ENCODE measurements at places on chromosomes 5 and 9.
A peak's percentile ranks its signal among the peaks of the same experiment; 100 is the strongest.

DNA sequence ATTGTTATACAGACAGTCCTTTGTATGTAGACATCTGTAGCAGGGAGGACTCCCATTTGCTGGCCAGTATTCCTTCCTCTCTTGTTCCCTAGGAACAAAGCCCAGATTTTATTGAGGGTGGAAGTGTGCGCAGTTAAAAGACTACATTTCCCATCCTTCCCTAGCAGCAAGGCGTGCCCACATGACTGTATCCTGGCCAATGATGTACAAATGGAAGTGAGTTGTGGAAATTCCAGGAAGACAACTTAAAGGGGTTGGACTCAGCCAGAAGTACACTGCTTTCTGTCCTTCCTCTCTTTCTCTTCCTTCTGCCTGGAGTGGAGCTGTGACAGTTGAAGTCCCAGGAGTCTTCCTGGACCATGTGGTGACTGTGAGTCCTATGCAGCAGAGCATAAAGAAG is 89.0 kb downstream of the HRH2 start:
- peak; percentile 63 for DNase-seq

DNA sequence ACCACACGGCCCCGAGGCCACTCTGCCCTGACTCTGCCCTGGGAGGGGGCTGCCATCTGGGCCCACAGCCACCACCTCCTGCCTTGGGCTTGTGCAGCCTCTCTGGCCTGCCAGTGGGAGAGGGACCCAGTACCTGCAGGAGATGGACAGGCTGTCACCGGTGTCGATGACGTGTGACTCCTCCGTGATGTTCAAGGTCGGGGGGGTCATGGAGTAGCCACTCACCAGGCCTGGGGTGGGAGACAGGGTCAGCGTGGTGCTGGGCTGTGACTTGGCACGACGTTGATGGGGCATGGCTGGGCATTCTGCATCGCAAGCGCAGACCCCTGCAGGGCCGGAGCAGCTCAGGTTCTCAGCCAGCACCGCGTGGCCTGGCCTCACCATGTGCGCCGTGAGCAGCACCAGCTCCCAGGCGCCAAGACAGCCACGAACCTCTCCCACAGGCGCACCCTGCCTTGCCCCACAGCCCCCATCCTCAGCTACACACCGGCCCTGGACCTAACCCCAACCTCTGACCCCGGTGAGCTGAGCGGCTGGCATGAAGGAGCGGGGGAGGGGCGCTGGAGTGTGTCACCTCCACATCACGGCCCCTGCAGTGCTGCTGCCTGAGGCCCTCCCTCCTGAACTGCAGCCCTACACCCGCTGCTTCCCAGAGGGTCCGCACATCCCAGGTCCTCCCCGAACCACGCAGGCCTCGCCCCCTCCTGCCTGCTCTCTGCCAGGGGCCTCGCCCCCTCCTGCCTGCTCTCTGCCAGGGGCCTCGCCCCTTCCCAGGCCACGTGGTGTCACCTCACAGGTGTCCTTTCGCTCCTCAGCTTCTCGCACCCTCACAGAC is 17.6 kb downstream of the FLT4 start:
- no peak for DNase-seq

GRCh38 chr5:158947846-158948245 is 151.9 kb downstream of the EBF1 start:
- no peak for DNase-seq

GRCh38 chr5:142753116-142753631 is 17.0 kb upstream of the ARHGAP26 start:
- no peak for DNase-seq

DNA sequence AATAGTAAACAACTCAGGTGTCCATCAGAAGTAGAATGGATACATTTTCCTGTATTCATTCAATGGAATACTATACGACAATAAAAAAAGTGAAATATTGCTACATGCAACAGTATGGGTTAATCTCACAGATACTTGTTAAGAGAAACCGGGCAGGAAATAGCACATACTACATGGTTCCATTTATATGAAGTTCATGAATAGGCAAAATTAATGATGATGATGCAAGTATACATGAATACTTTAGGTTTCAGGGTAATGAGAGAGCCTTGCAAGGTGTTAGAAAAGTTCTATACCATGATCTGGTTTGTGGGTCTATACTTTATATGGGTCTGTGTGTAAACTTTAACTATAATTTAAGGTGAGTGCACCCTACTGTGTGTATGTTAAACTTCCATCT is 390.4 kb downstream of the ADGRV1 start:
- no peak for DNase-seq

- DNase-seq: no peak
Observed at GRCh38 chr5:120546922-120547321, 82.8 kb downstream of the PRR16 start.

DNA sequence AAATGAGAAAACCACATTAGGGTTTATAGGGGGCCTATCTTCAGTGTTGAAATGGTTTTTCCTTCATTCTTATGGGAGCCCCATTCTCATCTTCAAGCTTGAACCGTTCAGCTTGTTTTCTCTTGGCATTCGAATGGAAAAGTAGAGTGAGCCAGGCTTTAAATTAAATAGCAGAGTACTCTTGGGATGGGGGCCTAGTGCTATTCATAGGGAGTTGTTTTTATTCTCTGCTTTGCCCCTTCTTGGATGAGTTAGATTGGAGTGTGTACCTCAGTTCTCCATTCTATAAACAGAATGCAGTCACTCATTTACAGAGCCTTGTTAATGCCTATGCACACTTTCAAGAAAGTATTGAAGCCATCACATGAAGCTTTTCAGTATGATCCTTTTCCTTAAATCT is 127.9 kb downstream of the FAM170A start:
- DNase-seq: no peak

GRCh38 chr5:151156507-151157420 is 815 bp downstream of the ANXA6 start:
- DNase-seq: peak; percentile 70

DNA sequence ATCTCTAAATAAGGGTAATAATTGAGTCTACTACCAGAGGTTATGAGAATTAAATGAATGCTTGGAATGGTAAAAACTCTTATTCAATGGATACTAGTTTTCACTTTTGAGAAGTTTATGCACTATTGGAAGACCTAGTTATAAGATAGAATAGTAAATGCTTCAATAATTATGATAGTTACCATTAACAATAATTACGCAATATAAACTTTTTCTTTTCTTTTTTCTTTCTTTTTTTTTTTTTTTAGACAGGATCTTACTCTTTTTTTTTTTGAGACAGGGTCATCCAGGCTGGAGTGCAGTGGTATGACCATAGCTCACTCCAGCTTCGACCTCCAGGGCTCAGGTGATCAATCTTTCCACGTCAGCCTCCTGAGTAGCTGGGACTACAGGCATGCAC is 6.7 kb downstream of the ALDOB start:
- DNase-seq: no peak

GRCh38 chr5:39506211-39506610 is 81.4 kb upstream of the DAB2 start:
- no peak for DNase-seq

DNA sequence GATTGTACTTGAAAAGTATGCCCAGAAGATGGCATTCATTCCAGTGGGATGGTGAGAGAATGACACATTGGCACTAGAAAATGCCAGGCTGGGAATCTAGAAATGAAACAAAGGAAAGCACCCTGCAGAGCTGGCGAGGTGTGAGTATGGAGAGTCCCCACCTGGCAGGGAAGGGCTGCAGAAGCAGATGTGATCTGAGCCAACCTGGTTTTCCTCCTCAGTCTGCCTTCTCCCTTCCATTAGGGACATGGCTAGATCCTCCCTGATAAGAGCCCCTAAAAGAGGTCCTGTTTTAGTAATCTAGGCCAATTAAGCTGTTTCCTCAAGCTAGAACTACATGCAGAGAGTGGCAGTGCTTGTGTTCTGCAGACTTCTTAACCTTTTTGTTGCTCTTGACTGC is 24.7 kb upstream of the TNFSF15 start:
- DNase-seq: no peak

GRCh38 chr5:943201-943917 is 50.7 kb downstream of the TRIP13 start:
- no peak for DNase-seq

- DNase-seq: no peak
Observed at GRCh38 chr9:120941046-120941770, 14.6 kb upstream of the TRAF1 start.

DNA sequence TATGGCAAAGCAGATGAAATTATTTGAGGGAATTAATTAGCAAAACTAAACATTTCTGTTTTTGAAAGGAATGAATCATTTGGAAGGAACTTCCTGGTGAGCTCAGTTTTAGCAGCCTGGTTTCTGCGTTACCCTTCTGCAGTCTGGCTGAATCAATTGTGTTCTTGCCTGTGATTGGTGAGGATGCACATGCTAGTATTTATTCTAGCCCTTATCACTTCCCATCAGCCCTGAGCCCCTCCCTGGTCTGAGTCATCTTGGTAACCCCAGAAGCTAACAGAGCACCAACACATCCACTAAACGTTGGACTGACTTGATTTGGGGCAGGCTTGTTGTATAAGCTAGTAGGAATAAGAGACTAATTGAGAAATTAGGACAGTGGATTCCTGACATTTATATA is 6.6 kb downstream of the TJP2 start:
- no peak for DNase-seq

DNA sequence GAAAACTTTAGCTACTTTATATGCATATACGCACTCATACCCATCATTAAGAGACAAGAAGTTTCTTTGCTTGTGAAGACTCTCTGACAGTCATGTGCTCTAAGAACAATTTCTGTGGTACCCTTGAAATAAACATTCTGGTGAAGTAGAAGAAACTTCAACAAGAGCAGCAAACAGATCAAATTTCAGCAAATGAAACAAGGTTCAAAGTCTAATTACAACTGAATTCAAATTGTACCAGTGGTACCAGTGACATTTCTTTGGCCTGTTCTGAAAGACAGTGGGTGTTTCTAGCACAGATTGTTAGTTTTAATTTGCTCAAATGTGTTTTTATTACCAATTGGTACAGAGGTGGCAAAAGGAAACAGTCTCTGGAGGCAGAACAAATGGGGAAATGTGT is 391.0 kb downstream of the CHSY3 start:
- DNase-seq: no peak

DNA sequence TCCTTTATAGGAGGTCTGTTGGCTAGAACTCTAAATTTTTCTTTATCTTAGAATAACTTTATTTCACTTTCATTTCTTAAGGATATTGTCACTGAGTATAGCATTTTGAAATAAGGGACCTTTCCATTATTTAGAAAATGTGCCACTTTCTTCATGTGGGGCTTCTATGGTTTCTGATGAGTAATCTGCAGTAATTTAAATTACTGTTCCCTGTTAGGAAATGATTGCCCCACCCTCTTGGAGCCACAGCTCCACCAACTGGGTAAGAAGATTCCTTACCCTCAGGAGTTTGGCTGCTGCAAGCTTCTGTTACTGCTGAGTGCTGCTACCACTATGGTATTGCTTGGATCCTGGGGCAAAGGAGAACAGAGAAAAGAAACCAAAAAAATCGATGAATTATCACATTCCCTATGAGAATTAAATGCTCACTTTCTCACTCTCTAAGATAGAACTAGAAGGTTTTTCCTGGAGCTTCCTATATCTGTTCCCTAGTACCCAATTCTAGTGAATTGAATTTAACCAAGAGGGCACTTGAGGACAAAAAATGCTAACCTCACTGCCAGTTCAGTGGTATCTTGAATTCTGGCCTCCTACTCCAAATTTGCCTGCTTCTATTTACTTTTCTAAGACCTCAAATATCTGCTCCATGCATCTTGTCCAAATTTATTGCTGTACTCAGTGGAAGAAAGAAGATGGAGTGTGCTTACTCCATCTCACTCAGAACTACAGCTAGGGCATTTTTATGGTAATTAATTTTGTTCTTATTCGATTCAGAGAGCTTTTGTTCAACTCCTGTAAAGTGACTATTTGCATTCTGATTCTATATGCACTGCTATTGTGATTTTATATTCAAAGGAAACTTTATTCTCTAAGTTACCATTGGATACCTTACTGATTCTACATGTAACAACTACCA is 2111.3 kb downstream of the MAT2B start:
- DNase-seq: no peak

GRCh38 chr9:94768766-94769165 is 42.3 kb downstream of the AOPEP start:
- DNase-seq: no peak

DNA sequence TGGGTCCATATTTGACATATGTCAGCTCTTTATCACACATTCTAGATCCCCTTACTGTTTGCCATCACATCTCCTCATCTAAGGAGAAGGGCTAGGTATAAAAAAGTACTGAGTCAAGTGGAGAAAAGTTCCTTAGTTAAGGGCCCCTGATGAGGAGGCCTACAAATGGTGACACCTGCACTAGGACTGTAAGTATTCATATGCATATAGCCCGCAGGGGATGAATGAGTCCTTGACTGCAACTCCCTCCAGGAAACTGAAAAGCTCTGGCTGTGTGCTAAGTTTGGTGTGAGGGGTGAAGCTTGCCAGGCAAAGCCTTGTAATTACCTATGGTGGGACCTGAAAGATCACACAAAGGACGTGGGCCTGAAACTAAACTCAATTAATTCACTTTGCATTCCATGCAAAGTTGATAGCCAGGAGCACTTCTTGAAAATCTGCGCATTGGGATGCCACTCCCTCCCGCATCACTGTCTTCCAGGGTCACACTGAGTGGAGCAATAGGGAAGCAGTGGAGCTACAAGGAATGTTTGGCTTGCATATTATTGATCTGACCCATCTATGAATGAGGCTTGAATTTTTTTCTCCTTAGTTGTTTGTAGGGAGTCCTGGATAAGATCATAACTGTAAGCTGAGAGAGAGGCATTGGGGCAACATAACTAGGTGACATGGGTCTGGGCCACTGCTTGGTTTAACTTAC is 11.9 kb upstream of the EQTN start:
- DNase-seq: no peak

DNA sequence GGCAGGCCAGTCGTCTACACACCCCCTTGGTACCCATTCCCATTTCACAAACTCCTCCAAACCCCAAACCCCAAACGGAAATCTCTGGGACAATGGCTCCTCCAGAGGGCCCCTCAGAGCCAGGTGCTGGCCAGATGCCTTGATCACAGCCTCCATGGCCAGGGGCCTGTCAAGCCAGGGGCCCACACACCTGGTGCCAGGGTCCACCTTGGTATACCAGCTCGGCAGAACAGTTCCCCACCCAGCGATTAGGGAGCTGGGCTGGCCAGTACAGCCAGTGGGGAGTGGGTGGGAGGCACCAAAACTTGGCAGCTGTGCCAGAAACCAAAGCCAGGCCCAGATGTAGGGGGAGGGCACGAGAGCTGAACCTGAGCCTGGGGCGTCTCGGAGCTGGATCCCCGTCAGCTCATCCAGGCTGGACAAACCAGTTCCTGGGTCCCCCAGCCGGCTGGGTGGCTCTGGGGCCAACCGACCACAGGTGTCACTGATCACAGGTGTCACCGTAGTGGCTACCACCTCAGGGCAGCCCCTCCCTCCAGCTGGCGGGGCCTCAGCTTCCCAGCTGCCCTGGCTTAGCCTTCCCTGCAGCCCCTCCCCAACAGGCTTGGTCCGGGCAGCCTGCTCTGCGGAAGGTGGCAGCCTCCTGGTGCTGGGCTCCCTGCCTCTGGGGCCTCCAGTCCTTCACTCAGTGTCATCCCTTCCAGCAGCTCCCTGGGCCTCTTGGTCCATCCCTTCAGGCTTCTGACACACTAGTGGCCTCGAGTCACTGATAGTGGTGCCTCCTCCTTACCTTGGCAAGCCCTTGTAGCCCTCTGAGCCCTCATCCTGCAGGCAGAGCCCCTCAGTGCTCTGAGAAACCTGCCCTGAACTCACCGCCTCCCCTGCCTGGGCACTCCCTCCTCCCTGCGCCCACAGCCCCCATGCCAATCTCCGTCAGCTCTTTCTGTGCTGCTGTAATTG is 6.6 kb upstream of the RMND5B start:
- no peak for DNase-seq

GRCh38 chr9:93517331-93517730 is 59.1 kb upstream of the PHF2 start:
- no peak for DNase-seq

- peak; percentile 12 for DNase-seq
Observed at GRCh38 chr5:171323806-171324632, 15.0 kb downstream of the TLX3 start.
